ENCODE measurements at places on chromosomes 11 and 22. TPM values are rescaled to one million over a fixed set of nuclear protein-coding genes. Genes with fewer than 3 reads are reported as not detected.
A peak's percentile ranks its signal among the peaks of the same experiment; 100 is the strongest.

DNA sequence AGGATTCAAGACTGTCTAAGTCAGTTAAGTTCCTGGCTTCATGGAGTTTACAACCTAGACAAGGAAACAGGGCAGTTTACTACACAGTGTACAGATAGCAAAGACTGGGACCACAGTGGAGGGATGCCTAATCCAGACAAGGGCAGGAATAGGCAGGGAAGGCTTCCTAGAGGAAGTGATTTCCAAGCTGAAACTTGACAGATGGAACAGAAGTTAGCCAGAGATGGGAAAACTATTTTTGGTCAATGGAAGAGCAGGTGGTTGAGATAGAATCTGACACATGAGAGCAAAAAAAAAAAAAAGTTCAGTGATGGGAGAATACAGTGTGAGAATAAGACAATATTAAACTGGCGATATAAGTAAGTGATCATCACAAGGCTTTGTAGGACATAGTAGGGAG lies 1.3 kb downstream of the COA4 start:
- DNase-seq = no peak

- no peak for DNase-seq
These were observed 47.2 kb downstream of the DBX1 start for GRCh38 chr11:20113149-20113438.

Gene DGCR2
- polyA plus RNA-seq = 51.2 TPM

DNA sequence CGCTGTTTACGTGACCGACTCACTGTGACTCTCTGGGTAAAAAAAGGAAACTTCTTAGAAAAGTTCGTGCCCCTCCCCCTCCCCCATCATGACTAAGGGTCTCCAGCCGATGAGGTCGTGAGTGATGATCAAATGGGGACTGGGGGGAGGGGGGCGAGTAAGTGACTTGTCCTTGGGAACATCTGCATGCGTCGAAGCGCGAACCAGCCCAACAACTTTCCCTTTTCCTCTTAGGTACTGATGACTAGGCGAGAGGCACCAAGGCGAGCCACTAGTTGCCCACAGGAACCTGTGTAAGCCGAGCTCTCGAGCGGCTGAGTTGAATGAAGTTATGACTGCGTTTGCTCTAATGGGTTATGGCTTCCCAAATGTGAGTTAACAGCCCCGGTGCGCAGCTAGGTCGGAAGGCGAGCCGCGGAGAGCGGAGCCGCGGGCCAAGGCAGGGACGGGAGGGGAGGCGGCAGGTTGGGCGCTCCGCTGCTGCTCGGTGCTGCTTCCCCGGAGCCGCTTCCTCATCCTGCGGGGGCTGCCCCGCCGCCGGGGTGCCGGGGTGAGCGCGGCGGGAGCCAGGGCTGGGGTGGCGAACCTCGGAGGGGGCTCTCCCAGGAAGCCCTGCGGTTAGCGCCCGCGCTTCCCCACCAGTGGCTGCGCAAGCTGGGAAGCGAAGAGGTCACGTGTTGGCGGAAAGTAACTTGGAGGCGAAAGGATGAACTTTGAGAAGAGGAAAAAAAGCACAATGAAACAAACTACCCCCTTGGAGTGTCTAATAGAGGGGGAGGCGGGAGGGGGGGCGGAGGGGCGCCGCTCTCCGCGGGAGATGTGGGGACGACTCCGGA lies 22.1 kb upstream of the BDNF start:
- no peak for DNase-seq

Gene ESAM
- 46.6 TPM for polyA plus RNA-seq

DNA sequence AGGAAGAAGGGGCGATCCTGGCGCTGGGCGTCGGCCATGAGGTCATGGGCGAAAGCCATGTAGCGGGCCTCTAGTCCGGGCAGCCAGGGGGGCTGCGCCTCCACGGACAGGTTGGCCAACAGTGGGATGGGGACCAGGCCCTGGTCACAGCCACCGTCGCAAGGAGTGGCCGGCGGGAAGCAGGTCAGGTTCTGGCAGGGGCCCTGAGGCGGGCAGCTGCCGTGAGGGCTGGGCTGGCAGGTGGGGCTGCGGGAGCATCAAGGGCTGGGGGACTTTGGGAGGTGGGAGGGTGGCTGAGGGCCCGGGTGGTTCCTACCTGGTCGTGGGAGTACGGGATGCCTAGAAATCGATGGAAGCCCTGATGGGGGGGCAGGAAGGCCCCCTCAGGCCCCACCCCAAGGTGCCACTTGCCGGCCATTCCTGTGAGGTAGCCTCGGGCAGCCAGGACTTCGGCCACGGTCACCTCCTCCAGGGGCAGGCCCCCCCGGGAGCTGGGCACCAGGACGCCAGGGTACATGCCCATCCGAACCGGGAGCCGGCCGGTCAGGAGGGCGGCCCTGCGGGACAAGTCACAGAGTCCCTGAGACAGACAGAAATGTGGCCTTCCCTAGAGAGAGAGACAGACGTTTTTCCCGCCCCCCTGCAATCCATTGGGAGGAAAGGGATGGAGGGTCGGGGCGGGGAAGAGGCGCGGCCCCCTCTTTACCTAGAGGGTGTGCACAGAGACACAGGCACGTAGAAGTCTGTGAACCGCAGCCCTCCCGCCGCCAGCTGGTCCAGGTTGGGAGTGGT lies 906 bp downstream of the ARSA start:
- peak; percentile 45 for DNase-seq

Measured in ovary (tissue), 10 donors.